ENCODE measurements at places on chromosomes 5 and 9.
A peak's percentile ranks its signal among the peaks of the same experiment; 100 is the strongest.

GRCh38 chr5:88792144-88792840 is 90.7 kb downstream of the MEF2C start:
- no peak for DNase-seq

DNA sequence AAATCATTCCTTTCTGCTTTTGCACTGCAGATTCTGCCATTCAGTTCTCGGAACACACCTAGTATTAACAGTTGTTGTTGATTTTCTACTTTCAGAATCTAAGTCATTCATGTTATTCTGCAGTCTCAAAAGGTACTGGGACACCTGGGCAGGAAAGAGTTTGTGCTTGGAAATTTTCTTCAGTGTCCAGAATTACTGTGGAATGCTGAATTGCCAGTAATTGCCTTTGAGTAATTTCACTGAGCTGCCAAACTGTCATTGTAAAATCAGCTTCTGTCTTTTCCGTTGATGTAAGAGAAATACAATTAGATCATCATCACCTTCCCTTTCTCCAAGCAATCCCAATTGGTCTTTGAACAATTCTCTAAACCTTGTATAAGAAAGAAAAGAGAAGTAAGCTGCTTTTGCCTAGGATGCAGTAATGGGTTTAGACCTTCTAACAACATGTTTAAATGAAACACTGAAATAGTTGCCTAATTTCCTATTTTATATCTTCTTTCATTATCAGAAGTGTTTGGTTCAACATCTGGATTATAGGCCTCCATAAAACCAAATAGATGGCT is 75.7 kb upstream of the TGFBR1 start:
- DNase-seq: no peak

DNA sequence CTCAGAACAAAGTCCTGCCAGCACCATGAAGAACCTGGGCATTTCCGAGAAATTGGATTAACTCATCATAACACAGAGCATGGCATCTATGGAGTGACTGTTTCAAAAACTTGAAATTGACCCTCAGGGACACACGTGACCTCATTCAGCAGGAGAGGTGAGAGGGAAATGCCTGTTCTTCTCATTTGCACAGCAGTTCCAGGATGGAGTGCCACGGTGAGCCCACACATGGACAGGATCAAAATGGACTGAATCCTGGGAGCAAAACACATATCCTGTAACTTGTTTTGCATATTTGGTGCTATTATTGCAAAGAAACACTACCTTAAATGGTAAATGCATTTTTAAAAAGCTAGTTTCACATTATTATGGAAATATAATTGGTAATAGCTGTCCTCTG is 256.1 kb upstream of the IRX2 start:
- DNase-seq: no peak

- DNase-seq: no peak
Observed at GRCh38 chr5:148352696-148353095, 17.3 kb downstream of the SPINK9 start.

GRCh38 chr5:43498581-43498980 is 14.9 kb upstream of the TMEM267 start:
- no peak for DNase-seq

GRCh38 chr9:92616199-92616641 is 53.7 kb downstream of the IPPK start:
- no peak for DNase-seq

DNA sequence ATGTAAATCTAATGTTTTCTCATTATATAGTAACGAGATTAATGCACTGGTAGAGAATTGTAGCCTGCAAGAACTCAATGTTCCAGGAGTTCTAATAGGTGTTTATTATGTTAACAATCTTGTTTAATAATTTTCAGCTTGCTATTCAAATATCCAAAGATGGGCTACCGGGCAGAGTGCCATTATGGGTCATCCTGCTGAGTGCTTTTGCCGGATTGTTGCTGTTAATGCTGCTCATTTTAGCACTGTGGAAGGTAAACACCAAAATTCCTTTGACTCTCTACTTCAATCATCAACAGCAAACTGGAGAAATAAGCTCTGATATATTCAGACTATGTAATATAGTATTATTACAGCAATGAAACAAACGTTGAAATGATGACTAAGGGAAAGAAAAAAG is 41.9 kb upstream of the ITGA2 start:
- DNase-seq: no peak

DNA sequence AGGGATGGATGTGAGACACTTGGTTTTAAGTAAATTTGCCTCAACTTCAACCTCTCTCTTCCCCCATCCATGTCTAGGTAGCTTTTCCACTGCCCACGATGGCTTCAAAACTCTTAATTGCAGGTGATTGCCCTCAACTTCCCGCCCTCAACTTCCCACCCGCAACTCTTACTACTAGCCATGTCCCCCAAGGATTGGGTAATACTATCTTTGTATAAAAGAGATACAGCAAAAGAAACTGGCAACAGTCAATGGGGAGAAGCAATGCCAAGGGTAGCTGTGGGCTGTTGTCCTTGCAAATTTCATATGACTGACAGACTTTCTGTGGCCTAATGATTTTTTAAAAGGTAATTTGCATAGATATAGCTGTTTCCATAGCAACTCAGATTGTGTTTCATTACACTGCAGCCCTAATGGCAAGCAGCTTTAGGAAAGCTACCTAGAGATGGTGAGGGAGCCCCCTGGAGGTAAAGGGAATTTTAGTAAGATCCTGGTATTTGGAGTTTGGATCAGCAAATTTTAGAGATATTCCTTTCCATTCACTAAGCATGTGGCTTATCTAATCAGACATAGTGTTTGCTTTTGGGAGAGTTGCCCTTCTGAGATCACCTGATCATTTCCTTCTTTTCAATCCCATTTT is 421.5 kb upstream of the DAP start:
- DNase-seq: peak; percentile 52

DNA sequence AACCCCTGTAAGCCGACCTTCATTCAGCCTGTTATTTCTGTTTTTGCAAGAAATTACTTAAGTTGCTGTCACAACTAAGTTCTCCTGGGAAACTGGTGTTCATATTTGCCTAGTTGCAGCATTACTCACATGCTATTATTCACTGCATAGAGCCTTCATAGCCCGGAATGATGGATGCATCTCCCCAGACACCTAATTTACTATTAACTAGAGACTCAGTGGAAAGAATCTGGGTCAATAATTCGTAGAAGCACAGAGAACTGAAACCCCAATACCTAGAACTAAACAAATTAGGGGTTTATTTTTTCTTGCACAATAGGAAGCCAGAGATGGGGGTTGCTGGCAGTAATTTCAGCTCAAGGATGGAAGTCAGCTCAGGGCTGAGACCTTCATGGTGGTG is 45.7 kb upstream of the FAM170A start:
- DNase-seq: no peak

GRCh38 chr9:129607027-129607387 is 13.9 kb downstream of the C9orf50 start:
- no peak for DNase-seq

GRCh38 chr5:10583663-10584572 is 20.0 kb downstream of the ANKRD33B start:
- DNase-seq: peak; percentile 79

DNA sequence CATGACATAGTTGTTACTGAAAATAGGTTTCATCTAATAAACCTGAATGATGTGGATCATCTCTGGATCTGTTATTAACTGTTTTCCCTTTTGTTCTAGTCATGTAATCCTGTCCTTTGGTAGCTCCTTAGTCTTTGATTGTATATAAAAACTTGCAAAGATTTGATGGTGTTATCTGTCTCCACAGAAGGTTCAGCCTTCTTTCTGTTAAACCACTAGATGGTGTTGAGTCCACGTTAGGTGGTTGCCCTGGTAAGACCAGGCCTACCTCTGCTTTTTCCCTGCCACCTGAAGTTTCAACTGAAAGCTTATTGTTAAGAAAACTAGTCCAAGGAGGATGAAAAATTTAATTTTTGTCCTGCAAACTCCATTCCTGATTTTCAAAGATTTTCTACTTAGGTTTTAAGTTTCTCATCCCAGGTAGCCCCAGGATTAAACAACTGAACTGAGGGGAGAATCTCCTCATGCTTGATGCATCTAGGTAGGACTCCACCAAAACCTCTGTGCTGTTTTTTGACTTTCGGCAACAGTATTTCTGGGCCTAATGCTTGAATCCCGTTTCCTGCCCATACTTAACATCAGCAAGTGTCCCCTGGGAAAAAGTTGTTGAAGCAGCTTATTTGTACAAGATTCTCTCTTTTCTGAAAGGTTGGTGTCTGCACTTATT is 68.5 kb downstream of the RICTOR start:
- no peak for DNase-seq

DNA sequence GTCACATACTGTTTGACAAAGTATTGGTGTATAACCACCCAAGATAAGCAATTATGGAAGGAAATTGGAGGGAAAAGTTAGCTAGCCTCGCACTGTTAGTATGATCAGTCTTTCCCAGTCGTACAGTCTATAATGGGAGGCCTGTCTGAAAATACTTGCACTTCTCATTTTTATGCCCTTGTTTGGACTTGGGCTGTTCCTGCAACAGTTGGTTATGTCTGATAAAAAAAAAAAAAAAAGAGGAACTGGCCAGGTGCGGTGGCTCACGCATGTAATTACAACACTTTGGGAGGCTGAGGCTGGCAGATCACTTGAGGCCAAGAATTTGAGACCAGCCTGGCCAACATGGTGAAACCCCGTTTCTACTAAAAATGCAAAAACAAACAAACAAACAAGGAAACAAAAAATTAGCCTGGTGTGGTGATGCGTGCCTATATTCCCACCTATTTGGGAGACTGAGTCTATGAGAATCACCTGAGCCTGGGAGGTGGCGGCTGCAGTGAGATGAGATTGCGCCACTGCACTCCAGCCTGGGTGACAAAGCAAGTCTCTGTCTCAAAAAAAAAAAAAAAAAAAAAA is 58.3 kb upstream of the ANKRD33B start:
- DNase-seq: no peak

GRCh38 chr5:132886064-132886823 is 12.8 kb downstream of the LEAP2 start:
- DNase-seq: no peak

- DNase-seq: no peak
Observed at GRCh38 chr9:25681266-25681665, 3.0 kb upstream of the TUSC1 start.

DNA sequence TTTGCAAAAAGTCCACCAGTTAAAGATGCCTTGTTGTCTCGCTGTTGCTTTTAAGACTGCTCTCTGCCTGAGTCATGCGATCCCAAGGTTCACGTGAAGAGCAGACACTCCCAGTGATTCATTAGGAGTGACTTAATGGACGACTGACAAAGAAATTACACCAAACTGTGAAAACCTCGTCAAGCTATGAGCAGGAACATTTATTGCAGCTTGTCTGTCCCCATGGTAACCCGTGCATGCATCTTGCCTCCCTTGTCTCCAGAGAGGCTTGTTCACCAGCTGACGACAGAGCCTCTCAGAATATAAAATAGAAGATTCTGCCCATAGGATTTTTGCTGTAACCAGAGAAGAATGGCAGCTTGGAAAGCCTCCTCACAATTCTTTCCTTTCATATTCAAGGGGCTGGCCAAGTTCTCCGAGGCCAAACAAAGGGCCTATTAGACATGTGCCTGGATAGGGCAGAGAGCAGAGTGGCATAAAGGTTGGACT is 352.7 kb downstream of the SPOCK1 start:
- DNase-seq: peak; percentile 57

- DNase-seq: no peak
Observed at GRCh38 chr9:130921300-130921988, 17.6 kb downstream of the FIBCD1 start.

DNA sequence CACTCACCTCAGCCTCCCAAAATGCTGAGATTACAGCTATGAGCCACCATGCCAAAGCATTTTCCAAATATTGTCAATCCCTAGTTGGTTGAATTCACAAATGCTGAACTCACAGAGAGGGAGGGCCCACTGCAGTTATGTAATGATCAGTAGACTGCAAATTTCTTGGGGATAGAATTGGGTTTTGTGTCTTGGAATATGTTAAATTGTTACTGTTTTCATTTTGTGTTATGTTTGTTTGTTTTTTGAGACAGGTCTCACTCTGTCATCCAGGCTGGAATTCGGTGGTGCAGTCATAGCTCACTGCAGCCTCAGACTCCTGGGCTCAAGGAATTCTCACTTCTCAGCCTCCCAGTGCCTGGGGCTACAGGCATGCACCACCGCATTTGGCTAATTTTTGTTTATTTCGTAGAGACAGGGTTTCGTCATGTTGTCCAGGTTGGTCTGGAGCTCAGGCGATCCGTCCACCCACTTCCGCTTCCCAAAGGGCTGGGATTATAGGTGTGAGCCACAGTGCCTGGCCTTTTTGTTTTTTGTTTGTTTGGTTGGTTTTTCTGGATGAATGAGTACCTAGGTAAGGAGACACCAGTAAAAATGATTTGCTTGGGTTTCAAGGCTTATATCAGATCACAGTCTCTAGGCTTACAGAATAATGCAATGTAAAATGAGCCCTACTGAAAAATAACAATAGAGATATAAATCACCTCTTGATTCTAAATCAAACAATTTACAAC is 31.5 kb upstream of the LMNB1 start:
- peak; percentile 48 for DNase-seq

DNA sequence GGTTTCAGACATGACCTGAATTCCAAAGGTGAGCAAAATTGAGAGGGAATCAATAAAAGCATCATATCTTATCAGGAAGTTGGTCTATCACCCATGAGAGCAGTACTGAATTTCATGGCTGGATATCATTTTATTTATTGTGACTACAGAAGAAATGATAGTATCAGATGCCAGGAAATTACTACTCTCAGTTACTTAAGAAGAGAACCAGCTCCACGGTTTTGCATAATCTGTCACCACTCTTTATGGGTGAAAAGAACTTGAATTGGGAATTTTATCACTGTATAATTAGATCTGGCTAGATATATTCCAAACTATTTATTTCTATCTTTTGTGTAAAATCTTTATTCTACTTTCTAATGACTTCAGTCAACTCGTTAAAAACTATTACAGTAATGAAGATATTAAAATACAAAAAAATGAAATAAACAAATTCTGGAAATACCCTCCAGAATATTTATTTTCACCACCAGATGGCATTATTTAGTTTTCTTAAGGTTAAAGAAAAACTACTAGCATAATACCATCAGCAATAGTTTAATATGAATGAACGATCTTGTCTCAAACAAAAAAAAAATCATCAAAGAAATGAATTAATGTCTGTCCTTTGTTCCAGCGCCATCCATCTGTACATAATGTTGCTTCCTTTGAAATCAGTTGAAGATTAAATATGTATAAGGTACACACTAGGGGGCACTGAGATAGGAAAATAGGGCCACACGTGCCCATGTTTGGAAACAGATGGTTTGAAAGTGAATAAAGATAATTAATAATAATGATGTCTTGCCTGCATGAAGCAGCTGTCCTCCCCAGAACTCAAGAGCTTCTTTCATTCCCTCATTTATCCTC is 84.7 kb upstream of the SLCO6A1 start:
- DNase-seq: peak; percentile 77

DNA sequence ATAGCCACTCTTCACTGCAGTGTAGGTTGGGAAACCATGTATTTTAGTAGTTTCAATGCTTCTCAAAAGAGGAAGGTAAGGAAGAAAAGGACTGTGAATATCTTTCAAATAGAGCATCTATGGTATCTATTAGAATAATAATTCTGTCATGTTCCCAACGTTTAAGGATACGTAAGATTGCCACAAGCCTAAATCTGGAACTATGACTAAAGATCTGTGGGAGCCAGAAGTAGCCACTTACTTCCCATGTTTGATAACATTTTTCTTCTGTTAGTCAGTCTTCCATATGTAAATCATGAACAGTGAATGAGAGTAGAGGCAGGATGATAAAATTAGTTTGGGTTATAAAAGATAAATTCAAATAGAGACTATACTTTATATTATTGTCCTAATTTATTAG is 16.3 kb upstream of the MROH2B start:
- DNase-seq: no peak

All from NCI-H748 treated with DMSO at 0.1 percent for 48 hours (cell line).